ENCODE measurements at places on chromosomes 7 and 10.

GRCh38 chr7:94700926-94701554, 45.1 kb upstream of the SGCE start:
- DNase-seq, result no peak

- no peak for DNase-seq
Measured at GRCh38 chr7:48518092-48518491, 346.8 kb downstream of the ABCA13 start.

GRCh38 chr7:93471456-93471855, 103.1 kb downstream of the CALCR start:
- DNase-seq, result no peak

DNA sequence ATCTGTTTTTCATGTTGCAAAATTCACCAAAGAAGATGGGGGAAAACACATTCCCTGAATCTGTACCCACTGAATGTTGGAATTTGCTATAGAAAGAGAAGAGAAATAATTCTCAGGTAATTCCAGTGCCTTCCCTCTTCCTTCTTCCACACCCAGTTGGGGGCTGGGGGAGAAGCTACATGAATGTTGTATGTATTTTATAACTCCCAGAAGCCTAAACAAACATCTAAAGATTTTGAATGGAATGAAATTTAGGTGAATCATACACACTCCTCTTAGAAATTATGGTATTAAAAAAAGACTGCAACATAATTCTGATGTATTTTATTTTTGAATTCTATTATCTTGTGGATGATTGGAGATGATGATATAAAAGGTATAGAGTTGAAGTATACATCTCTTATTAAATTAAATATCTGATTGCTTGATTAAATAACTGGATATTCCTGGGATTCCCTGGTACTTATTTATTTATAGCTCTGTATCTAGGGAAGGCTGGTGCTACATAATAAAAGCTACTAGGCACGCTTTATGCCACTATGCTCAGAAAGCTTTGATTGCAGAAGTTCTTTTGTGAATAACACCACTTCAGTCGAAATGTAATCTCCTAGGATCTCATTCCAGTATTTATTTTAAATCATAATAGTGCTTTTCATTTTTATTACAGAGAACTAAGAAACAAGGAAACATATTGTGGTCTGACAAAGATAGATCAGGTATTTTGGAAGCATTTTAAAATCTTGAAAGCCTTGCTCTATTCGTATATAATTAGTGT, 98.5 kb downstream of the MCU start:
- DNase-seq, result no peak

DNA sequence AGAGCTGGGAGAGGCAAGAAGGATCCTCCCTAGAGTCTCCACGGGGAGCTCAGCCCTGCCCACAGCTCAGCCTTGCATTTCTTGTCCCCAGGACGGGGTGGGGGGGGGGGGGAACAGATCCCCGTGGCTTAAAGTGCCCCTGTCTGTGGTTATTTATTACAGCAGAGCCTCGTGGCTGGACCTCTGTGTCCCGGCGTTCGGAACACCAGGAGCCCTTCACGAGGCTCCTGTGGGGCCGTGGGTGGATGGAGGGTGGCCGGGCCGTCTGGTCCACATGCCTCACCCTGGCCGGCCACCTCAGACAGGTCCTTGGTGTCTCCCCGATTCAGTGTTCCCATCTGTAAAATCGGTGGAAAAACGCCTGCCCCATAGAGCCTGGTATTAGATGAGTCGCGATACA, 37.9 kb downstream of the FAM20C start:
- no peak for DNase-seq

- no peak for DNase-seq
Measured at GRCh38 chr7:117229350-117229749, 93.5 kb downstream of the WNT2 start.

DNA sequence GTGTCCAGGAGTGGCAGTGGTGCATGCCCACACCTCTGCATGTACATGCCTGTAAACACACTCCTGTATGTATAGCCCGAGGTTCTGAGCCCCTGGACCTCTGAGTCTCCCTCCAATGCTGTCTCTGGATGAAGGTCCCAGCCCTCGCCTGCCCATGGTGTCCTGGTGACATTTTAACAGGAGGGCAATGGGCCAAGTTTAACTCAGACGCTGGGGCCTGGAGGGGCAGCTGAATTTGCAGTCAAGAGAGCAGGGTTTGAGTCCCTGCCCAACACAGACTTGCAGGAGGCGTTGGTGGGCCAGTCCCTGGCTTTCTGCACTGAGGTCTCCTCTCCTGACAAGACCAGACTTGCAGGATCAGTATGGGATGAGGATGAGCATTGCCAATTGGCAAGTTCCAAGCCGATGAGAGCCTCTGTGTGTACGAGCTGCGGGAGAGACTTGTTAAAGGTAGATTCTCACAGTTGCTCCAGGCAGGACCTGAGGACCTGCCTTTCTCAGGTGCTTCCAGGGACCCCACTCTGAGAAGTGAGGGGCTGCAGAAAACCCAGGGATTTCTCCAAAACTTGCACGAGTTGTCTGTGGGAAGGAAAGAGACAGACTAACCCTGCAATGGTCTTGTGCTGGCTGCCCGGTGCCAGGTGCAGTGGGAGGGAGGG, 141.9 kb downstream of the ELFN1 start:
- DNase-seq, result no peak

- DNase-seq, result no peak
Measured at GRCh38 chr7:156680281-156680680, 39.7 kb downstream of the RNF32 start.

- no peak for DNase-seq
Measured at GRCh38 chr7:106570948-106571418, 90.0 kb downstream of the CCDC71L start.

DNA sequence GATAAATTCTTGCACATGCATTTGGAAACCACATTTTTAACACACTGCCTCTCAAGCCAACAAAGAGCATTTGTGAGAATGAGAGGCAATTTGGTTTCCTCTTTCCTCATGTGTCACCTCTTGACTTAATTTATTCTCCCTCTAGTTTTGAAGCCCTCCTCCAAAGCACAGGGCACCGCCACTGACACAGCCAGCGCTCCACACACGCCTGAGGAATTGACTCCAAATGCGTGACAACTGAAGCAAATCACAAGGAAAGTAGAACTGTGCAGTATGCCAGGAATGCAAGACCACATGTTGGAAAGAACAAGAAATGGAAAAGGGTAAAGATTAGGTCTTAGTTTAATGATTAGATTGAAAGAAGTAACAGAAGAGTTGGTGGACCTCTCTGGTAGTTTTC, 173.3 kb downstream of the LSM5 start:
- no peak for DNase-seq

- DNase-seq, result no peak
Measured at GRCh38 chr10:19247843-19248242, 199.2 kb downstream of the MALRD1 start.

DNA sequence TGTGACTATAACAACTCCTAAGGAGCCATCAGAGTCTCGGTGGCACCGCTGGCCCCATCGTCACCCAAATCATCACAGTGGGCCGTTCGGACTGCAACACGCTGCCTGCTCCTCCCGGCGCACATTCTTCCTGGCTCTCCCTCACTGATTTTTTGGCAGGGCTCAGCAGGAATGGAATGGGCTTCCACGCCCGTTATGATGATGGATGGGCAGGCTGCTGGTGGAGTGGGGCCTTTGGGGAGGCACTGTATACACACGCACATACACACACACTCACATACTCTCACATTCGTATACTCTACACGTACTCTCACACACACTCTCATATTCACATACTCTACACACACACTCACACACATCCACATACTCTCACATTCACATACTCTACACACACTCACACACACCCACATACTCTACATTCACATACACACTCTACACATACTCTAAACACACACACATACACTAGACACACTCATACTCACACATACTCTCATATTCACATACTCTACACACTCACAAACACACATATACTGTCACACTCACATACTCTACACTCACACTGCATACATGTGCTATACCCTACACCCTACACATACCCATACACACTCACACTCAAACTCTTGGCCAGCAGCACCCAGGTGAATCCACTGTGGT, 99.8 kb downstream of the KCNMA1 start:
- DNase-seq, result no peak

DNA sequence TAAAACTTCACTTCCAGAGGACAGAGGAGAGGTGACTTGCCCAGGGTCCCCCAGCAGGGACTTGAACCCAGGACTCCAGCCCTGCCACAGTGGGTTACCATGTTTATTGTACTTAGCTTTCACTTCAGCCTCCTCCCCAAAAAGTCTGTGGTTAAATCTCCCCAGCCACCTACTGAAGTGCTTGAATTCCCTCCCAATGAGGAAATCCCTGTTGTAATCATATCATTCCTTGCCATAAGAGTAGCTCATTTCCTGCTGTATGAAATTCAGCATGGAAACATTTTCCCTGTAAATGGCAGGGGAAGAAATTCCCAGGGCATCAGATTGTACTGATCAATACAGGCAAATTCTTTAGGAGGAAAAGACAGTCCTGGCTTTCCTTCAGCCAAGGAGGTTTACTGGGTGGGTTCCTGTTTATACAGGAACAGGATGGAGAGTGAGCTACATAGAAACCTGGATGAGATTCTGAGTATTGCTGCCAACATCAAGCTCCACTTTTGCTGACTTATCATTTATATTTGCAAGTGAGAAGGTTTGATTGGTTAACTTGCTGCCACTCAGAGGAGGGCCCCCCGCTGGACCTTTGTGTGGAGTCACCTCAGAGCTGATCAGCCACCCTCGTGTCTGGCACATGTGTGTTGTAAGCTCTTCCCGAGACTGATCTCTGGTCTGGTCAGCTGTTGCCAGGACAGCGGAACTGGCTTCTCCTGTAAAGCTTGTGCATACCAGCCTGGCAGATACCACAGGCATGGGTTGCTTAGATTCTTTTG, 16.4 kb upstream of the PDZD8 start:
- no peak for DNase-seq

DNA sequence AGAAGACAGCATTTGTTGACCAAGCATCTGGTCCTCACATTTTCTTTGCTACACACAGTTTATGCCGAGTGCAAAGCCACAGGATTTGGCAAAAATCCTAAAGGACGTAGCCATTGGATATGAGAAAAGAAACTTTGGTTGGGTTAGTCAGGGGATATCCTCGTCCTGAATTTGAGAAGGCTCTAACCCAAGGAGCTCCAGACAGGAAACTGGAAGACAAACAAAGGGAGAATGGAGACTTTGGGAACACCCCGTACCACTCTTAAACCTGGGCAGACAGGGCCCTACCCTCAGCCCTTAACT, 146.6 kb upstream of the FRMD4A start:
- DNase-seq, result no peak

- peak; percentile 80 for DNase-seq
Measured at GRCh38 chr7:130875265-130875741, 141.3 kb upstream of the KLF14 start.

GRCh38 chr10:62054830-62055229, 153.3 kb downstream of the ARID5B start:
- DNase-seq, result no peak

DNA sequence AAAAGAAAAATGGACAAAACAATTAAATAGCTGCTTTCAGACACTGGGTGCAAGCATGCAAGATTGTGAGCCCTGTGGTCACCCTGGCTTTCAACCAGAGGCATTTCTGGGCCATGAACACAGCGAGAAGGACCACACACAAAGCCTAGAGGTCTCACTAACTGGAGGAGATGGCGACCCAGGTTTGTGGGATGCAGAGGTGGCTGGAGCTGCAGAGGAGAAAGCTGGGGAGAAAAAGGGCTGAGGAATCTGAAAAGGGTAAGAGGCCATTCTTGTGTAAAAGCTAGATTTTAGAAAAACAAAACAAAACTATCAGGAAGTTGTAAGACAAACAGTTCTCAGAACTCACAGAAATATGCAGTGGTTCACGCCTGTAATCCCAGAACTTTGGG, 30.1 kb upstream of the PTPRN2 start:
- no peak for DNase-seq

DNA sequence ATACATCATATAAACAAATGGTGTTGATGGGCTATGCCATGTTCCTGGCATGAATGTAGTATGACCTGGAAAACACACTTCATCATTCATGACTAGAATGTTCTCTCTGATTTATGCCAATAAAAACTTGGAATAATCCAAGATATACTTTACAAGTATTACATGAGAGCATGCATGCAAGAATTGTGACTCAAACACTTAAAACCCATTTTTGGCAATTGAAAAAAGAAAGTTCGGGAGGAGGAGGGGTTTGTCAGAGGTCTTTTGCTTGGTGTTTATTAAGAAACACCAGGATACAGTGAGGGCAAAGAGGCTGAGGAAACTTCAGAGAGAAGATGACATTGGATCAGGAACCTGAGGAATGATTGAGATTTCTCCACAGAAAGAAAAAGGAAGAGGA, 10.2 kb upstream of the CUL1 start:
- DNase-seq, result no peak

GRCh38 chr10:105973360-105973759, 1191.1 kb downstream of the SORCS1 start:
- DNase-seq, result no peak

DNA sequence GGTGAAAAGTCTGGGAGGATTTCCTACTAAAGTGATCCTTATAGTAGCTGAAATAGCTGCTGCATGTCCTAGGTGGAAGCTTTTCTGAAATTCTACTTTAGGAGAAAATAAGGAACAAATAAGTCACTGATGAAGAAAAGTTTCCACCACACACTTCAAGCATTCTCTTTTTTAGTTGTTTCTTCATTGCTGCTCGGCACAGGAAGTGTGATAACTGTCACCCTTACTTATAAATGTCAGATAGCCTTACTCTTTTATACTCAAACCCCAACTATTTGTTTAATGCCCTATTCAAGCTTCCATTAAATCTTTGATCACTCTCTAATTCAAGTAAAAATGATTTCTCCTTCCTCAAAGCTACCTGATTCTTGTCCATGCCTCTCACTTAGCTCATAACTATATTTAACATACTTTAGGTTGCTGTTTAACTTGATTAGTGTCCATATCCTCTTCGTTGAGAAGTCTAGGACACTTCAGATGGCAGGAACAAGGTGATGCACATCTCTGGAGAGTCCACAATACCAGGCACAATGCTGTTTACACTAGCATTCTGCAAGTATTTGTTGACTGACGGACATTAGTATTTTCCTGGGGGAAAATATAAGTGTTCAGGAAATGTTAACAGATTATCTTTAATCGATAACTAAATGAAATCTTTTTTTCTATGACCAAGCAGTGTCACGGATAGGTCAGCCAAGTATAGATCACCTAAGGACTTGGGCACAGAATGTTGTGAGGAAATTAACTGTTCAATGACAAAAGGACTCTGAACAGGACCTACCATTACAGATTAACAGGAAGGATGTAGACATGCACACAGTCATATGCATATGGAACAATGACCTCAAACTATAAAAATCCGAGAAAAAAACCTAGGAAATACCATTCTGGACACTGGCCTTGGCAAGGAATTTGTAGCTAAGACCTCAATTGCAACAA, 67.4 kb downstream of the ZNF438 start:
- no peak for DNase-seq

DNA sequence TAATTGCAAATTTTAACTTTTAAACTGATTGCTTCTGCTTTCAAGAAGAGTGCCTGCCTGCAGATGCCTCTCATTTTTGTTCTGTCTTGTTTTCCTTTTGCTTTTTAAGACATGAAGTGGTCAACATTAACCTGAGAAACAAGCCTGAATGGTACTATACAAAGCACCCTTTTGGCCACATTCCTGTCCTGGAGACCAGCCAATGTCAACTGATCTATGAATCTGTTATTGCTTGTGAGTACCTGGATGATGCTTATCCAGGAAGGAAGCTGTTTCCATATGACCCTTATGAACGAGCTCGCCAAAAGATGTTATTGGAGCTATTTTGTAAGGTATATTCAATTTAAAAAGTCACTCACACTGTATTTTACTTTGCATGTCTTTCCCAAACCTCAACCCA, 8.8 kb downstream of the GSTO2 start:
- no peak for DNase-seq

- no peak for DNase-seq
Measured at GRCh38 chr10:122692744-122693143, 6.9 kb downstream of the C10orf120 start.
